ENCODE measurements at places on chromosomes 2 and 18.

DNA sequence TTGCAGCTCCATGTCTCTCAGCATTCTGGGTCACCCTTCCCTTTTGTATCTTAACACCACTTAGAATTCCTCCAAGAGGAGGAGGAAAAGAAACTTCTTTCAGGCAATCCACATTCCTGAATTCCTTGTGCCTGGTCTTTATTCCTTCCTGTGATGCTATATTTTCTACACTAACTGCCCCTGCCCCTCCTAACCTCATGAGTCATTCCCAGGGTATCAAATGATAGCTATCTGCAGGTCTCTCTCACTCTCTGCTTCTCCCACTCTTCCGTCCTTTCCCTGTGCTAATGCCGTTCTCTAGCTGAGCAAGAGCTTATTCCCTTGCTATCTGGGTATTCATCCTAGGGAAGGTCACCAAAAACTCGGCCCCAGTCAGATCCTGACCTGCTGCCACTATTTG, 395.0 kb upstream of the TCF4 start:
- no peak for DNase-seq

DNA sequence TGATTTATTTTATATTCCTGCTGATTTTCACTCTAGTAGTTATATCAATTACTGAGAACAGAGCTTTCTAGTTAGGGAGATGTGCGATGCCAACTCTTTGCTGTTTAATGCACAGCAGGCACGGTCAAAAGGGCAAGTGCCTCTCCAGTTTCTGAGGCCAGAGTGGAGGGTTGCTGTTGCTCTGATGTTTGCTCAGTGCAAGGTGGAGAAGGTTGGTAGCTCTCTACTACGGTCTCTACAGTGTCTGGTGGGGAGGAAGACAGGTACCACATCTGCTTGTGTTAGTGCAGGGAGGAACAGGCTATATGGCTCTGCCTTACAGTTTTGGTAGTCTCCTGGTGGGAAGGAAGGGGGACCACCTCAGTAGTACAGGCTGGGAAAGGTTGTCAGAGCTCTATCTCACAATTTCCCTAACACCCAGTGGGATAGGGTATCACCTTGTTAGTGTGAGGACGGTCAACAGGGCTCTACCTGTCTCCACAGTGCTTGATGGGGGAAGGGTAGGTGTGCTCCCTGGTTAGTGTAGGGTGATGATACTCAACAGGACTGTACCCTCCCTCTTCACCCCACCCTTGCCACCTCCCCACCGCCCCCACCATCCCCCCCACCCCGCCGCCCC, 85.9 kb downstream of the FANCL start:
- no peak for DNase-seq

- DNase-seq, result no peak
These were observed 2.3 kb downstream of the IMPA2 start for GRCh38 chr18:11983592-11983991.

GRCh38 chr2:10132596-10132995, 10.1 kb downstream of the RRM2 start:
- DNase-seq, result no peak
